ENCODE measurements at places on chromosomes 13 and 19.
A peak's percentile ranks its signal among the peaks of the same experiment; 100 is the strongest.

GRCh38 chr13:100014621-100015020, 33.0 kb downstream of the ZIC2 start:
- no peak for DNase-seq

DNA sequence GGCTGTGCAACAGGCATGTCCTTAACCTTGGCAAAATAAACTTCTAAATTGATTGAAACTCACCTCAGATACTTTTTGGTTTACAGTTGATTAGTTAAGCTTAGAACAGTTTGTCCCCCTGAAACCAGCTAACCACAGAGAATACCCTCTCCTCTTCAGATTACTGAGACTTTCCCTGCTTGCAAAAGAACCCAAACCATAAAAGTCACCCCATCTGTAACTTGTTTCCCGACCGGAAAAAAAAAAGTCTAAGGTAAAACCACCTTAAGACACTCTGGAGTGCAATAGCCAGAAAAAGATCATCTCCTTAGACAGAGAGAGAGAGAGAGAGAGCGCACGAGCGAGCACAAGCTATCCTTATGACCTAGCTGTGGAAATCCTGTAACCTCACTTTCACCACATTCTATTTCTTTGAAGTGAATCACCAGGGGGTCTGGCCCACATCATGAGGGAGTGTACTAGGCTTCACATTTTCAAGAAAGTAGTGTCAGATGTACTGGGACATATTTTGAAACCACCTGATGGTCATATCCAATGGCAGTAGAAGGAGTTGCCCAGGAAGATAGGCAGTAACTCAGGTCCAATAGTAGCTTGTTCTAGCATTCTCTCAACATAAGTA, 11.1 kb upstream of the GTF2F2 start:
- DNase-seq: no peak

DNA sequence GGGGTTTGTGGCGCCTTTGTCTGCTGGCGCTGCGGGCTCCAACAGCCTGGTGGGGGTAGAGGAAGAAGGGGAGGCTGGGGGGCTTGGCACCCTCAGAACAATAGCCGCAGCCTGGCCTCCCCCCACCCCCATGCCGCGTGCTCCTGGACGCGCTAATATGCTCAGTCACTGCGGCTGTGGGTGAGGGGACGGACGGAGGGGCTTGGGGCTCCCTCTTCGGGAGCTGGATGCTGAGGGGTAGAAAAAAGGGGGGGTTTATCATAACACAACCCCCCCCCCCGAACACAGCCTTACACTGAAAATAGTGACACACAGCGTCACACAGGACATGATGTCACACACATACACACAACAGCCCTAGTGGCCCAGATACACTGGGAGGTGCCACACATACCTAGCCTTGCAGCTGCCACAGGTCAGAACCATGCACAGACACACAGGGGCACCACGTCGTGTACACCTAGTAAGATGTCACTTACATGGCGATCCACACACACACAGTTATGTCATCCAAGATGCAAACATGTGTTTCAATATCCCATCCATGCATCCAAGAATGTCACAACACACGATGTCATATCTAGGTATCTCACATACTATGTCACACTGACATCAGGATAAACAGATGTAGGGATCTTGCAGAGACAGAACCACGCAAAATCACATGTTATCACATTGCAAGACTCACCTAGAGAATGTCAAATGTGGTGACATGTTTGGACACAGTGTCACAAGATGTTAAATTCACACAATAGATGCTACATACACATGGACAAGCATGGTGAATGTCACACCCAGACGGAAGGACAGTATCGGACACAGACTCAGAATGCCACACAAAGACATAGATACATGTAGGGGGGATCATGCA, 806 bp downstream of the MAST1 start:
- no peak for DNase-seq

GRCh38 chr13:109857803-109858202, 71.4 kb upstream of the IRS2 start:
- DNase-seq: no peak

DNA sequence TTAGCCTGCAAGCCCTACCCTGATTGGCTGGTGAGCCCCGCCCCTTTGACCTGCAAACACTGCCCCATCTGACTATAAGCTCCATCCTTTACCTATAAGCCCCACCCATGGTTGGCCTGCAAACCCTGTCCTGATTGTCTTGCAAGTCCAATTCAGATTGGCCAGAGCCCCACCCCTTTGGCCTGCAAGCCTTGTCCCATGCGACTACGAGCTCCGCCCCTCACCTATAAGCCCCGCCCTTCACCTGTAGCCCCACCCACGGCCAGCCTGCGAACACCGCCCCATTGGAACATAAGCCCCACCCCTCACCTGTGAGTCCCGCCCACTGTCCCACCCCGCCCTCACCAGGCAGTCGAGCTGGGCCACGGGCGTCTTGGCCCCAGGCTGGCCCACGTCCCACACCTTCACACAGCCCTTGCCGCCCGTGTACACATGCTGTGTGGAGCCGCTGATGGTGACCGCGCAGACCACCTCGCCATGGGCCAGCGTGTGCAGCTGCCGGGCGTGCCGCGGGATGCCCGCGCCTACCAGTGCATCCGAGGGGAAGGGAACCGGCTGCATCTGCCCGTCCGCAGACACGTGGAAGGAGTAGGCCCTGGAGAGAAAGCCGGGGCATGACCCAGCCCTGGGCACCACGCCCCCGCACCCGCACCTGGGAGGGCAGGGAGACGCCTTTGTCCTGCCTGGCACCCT, 22.9 kb downstream of the TLE2 start:
- DNase-seq: no peak

DNA sequence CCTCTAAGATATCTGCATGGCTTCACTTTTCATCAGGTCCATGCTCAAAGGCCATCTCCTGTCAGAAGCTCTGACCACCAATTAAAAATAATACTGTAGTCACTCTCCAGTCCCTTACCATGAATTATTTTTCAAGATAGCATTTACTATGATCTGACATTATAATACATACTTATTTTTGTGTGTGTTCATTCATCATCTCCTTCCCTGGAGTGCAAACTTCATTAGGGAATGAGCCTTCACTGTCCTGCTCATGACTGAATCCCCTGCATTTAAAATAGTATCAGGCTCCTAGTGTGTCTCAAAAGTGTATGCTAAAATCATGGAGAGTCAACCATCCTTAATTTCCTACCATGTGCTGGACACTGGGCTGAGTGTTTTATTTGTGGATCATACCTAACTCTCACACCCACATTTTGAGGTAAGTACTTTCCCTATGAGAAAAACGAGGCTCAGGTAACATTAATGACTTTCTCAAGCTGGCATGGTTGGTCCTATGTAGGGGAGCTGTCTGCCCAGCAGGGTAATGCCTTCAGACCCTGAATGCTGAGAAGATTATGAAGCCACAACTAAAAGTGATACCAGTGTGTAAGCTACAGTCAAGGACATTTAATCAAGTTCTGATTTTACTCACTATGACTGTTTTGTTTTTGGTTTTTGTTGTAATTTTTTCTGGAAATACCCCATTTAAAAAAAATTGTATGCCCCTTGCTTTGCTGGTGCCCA, 16.3 kb downstream of the PLA2G4C start:
- DNase-seq: no peak

DNA sequence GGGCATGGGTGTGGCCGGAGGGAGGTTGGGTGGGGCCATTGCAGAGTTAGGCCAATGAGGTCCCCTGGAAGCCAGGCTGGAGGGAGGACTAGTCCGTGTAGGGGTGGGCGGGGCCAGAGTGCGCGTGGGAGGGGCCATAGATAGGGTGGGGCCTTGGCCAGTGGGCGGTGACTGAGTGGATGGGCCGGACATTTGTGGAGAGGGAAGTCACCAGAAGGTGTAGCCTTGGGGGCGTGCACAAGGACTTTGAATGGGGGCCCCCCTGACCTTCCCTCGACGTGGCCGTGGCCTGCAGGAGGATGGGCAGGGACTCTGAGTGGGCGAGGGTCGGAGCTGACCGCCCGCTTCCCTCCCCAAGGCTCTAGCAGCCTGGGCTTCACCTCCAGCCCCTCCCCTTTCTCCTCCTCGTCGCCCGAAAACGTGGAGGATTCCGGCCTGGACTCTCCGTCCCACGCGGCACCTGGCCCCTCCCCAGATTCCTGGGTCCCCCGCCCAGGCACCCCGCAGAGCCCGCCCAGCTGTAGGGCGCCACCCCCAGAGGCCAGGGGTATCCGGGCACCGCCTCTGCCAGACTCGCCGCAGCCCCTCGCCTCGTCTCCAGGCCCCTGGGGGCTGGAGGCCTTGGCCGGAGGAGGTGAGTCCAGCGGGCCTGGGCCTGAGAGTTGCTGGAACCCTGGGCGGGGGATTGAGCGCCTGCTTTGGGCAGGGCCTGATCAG, 16.5 kb upstream of the B3GNT3 start:
- DNase-seq: no peak

- DNase-seq: no peak
Measured at GRCh38 chr13:32932376-32932775, 83.8 kb upstream of the KL start.

DNA sequence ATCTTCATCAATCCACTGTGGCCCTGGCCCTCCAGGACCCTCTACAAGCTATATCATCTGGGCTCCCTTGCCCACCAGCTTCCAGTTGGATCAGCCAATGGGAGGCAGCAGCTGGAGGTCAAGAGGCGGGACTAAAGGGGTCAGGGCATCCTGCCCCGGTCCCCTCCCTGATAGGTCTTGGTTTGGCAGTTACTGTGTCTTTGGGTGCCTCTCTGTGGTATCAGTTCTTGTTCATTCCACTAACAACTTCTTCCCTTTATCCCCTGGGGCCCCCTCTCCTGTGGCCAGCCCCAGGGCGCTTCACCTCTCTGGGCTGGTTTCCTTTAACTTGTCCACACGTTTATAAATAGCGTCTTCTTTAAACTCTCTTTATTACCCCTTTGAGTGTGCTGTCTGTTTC, 83.6 kb downstream of the DCT start:
- no peak for DNase-seq

DNA sequence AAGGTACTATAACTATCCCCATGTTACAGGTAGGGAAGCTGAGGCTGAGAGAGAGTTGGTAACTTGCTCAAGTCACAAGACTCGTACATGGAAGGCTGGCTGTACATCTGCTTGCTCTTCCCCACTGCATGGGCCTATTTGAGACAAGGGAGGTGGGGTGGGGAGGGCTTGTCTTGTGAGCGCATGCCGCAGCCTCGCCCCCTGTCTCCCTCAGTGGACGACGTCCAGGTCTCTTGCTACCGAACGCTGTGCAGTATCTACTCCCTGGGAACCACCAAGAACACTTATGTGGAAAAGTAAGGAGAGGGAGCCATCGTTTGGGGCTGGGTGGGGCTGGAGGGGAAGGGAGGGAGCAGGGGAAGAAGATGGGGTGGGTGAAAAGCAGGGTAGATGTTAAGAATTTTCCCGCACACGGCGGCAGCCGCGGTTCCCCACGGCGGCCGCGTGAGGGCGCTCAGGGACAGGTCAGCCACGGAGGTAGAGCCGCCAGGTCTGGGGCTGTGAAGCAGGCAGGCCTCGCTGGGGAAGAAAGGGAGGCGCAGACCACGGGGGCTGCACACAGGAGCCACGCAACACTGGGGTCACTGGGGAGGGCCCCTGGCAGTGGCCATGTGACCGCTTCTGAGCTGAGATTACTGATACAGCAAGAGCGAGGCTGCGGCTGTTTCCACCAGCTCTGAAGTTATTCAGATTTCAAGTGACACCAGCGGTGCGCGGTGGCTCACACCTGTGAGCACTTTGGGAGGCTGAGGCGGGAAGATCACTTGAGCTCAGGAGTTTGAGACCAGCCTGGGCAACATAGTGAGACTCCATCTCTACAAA, 81.5 kb downstream of the RYR1 start:
- peak; percentile 2 for DNase-seq

- no peak for DNase-seq
Measured at GRCh38 chr19:35445826-35446593, 2.0 kb upstream of the FFAR2 start.

DNA sequence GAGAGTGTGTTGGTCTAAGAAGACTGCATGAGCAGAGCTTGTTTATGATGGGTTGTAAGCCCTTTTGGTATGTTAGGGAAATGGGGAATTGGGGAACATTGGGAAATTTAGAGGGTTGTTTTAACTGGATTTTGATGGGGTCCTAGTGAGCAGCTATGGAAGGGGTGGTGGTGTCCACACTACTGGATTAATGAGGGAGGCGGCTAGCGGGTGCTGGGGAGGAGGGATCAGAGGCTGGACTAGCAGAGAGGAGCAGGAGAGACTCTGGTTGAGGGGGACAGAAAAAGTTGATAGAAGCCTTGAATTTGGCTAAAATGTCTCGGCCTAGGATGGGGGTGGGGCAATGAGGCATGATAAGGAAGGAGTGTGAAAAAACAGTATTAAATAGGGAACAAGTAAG, 1369.1 kb downstream of the UQCRFS1 start:
- DNase-seq: no peak

DNA sequence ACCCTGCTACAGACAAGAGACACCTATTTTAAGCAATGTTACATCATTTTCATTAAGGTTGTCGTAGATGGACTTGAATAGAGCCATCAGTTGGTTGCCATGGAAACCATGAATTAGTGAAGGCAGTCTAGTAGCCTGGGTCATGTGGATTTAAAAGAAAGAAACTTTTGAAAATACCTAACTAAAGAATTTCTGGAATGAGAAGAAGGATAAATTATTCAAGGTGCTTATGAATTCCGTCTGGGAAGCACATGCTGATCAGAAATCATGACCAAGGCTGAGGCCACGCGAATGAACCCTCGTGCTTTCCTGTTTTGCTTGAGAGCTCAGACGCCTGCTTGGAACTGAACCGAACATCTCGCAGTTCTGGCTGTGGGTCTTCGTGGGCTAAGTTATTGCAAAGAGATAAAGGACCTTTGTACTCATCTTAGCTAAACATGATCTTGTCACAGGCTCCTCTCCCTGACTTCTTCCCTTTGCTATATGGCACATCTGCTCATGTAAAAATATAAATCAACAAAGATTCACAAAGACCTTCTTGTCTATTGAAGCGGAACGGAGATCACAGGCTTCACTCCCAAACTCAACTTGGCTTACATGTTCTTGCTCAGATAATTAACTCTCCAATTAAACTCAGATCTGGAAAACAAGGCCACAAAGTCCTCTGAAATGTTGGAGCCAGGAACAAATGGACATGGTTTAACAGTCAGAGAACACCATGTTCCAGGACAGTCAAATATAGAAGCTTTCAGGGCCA, 140.2 kb downstream of the NUFIP1 start:
- DNase-seq: no peak

DNA sequence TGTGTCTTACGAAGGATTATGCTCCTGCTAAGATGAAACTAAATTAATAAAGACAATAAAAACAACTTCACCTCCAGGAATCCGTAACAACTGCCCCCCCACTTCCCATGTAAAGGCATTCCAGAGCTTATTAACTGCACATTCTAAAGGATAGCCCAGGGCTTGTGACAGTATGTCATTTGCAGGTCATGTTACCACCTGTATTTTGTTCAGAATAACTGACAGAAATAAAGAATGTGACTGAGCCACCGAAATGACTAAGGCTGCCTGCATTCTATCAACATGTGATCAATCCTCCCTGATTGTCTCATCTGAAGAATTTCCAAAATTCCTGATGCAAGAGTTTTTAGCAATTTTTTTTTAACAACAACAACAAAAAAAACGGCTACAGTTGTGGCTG, 117.2 kb downstream of the MIPEP start:
- no peak for DNase-seq
